Large intestine (tissue), 12 donors: ENCODE measurements at places on chromosomes 7 and 10.
A peak's percentile ranks its signal among the peaks of the same experiment; 100 is the strongest.

DNA sequence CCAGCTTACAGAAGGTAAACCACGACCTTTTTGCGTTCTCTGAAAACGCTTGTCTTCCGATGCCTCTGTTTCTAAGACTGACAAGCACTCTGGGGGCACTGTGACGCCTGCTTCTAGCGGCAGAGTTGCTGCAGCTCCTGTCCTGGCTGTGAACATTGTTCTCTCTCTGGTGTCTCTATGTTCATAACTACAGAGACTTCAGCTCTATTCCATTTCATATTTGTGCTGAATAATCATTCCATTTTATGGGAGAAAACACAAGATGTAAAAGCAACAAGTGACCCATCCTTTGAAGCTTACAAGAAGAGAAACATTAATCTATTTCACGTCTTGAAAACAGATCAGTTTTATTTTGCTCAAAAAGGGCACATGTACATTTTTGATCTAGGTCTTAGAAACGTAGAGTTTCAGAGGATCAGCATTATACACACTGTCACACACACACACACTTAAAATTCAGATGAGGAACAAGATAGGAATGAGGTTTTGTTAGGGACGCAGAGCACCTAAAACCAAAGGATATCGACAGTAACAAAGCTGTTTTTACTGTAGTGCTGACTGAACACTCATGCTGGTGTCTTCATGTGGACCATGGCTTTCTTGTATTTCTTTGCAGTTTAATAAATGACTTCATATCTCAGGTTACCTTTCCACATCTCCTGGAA is 3.0 kb downstream of the IKZF1 start:
- DNase-seq: no peak

DNA sequence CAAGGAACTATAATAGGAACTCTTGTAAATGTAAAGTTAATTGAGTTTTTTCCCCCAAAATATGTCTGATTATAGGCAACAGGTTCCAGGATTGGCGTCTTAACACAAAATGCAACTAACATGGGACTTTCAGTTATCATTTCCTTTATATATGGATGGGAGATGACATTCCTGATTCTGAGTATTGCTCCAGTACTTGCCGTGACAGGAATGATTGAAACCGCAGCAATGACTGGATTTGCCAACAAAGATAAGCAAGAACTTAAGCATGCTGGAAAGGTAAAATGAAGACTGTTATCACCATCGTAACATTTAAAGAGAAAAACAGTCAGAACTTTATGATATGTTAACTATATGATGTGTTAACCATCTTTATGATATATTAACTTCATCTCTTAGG is 63.7 kb downstream of the SP8 start:
- no peak for DNase-seq

DNA sequence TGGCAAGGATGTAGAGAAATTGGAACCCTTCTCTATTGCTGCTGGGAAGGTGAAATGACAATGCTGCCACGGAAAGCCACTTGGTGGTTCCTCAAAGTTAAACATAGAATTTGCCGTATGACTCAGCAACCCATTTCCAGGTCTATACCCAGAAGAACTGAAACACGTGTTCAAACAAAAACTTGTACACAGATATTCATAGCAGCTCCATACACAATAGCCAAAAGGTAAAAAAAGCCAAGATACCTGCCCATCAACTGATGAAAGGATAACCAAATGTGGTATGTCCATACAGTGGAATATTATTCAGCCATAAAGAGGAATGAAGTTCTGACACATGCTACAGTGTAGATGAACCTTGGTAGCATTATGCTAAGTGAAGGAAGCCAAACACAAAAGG is 39.1 kb downstream of the LHPP start:
- no peak for DNase-seq

DNA sequence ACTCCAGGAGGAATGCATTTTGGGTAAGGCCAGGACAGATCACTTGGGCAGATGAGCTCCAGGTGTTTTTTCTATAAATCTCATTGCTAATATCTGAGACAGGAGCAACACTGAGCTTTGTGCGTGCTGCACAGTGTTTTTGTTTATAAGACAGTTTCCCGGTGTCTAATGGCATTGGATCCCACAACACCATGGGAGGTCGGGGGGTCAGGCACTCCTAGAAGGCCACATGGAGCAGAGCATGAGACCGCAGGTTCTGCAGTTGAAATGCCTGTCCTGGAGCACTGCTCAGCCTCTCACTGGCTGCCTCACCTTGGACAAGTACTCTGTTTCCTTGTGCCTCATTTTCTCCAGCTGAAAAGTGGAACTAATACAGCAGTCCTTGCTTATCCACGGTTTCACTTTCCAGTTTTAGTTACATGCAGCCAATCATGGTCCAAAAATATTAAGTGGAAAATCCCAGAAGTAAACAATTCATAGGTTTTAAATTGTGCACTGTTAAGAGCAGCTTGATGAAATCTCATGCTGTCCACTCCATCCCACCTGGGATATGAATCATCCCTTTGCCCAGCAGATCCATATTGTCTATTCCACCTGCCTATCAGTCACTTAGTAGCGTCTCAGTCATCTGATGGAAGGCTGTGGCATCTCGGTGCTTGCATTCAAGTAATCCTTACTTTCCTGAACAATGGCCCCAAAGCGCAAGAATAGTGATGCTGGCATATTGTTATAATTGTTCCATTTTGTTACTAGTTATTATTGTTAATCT is 35.2 kb downstream of the ATXN7L1 start:
- no peak for DNase-seq

DNA sequence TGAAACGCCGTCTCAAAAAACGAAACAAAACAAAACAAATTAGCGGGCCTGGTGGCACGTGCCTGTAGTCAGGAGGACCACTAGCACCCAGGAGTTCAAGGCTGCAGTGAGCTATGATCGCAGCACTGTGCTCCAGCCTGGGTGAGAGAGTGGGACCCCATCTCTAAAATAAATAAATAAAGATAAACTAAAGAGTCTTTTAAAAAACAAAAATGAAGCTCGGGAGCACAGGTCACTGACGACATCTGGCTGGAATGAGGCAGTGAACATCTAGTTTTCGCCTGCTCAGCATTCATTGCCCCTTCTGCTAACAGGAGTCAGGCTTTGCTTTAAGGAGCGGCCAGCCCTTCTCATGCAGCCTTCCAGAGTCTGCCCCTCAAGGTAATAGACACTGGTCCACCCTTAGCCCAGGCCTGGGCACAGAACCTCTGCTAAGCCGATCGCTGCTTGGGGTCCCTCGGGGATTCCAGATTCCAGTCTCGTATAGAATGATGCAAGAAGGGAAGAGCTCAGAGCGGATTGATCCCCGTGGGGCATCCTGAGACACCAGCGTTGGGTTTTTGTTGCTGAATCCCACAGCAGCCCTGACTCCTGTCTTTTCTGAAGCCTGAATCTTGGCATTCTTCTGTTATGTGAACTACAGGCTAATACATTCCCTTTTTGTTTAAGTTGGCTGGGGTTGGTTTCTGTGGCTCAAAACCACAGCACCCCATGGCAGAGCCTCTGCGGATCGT is 14.2 kb upstream of the FOXK1 start:
- no peak for DNase-seq

GRCh38 chr10:86103391-86104101 is 263.0 kb downstream of the GRID1 start:
- no peak for DNase-seq

DNA sequence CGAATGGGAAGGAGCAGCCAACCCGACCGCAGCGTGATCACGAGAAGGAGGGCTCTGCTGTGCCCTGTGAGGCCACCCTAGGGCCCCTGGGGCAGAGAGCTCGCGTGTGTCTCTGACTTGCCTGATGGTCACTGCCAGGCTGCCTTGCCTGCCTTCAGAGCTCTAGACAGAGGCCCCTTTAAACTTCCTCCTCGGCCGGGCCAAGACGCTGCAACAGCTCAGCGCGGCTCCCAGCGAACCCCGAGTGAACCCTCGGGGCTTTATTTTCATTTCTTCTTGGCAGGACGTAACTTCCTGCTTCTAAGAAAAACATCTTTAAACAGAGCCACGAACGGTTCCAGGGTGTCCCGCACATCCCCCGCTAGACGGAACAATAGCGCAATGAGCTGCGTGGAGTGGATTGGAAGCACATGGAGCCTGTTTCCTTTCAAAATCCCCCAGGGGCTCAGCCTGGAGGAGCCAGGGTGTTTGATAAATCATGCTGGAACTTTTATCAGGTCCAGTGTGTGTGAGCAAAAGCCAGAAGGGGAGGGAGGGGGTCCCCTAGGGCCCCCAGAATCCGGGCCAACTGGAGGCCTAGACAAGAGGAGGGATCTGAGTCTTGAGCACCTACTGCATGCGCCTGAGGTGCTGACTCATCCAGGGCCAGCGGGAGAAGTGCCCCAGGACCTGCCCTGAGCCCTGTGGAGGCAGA is 134.1 kb upstream of the GDF10 start:
- peak; percentile 55 for DNase-seq

- no peak for DNase-seq
Observed at GRCh38 chr10:81875467-81876252, 666 bp downstream of the NRG3 start.

DNA sequence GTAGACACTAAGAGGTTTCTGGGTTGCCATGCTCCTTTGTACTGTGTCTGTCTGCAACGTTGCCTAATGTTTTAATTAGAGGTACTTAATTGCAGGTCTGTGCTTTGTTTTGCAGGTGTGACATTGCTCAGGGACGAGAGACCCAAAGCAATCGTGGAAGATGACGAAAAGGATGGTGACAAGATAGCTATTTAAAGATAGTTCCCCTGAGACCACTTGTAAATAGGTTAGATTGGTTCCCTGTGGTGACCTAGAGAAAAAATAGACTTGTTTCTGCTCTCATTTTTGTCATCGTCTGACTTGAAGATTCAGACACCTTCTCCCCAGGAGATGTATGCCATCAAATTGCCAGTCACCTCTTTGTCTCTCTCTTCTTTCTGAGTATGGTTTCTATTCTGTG is 20.1 kb downstream of the PPP1R17 start:
- DNase-seq: no peak

GRCh38 chr10:94232711-94233383 is 129.9 kb downstream of the NOC3L start:
- no peak for DNase-seq

GRCh38 chr10:63431962-63432797 is 33.6 kb downstream of the JMJD1C start:
- no peak for DNase-seq

DNA sequence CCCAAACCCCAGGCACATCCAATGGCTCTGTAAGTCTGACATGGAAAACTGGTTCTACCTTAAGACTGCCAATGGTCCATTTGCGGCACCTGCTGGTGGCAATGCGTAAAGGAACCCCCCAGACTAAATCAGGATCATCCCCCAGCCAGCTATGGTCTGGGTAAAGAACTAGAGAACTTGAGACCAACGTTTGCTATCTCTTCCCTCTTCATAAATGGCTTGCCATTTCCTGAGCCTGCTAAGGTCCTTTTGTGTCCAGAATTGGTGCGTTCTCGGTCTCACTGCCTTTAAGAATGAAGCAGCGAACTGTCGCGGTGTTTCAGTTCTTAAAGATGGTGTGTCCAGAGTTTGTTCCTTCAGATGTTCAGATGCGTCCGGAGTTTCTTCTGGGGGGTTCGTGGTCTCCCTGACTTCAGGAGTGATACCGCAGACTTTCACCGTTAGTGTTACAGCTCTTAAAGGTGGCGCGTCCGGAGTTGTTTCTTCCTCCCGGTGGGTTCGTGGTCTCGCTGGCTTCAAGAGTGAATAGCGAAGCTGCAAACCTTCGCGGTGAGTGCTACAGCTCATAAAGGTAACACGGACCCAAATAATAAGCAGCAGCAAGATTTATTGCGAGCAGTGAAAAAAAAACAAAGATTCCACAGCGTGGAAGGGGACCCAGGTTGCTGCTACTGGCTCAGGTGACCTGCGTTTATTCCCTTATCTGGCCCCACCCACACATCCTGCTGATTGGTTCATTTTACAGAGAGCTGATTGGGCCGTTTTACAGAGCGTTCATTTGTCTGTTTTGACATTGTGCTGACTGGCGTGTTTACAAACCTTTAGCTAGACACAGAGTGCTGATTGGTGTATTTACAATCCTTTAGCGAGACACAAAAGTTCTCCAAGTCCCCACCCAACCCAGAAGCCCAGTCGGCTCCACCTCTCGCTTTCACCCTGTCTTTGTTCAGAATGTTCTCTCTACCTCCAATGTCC is 95.4 kb downstream of the ELMO1 start:
- DNase-seq: no peak
